ENCODE measurements at places on chromosomes 7 and 10.

DNA sequence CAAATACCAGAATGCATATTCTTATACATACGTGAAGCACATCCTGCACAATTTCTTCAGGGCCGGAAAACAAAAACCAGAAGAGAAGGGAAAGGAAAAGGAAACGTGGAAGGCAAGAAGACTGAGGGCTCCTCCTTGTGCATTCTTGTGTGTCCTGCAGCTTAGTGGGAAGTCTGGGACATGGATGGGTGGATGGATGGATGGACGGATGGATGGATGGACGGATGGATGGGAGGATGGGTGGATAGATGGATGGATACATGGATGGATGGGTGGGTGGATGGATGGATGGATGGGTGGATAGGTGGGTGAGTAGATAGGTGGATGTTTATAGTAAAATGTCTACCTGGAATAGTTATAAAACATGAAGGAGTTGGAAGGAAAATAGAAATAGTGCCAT is 30.8 kb upstream of the SLC35B4 start:
- DNase-seq: no peak

GRCh38 chr10:47344996-47345870 is 2.9 kb upstream of the RBP3 start:
- DNase-seq: no peak

- DNase-seq: no peak
These were observed 23.9 kb downstream of the SLC18A2 start for GRCh38 chr10:117264782-117265181.

- no peak for DNase-seq
These were observed 135.0 kb upstream of the PDLIM1 start for GRCh38 chr10:95425592-95426465.

GRCh38 chr10:86286236-86287109 is 80.1 kb downstream of the GRID1 start:
- DNase-seq: no peak

- no peak for DNase-seq
These were observed 302.9 kb upstream of the PODXL start for GRCh38 chr7:131859147-131859821.

- DNase-seq: no peak
These were observed 450.1 kb downstream of the KCNMA1 start for GRCh38 chr10:77187376-77187999.

DNA sequence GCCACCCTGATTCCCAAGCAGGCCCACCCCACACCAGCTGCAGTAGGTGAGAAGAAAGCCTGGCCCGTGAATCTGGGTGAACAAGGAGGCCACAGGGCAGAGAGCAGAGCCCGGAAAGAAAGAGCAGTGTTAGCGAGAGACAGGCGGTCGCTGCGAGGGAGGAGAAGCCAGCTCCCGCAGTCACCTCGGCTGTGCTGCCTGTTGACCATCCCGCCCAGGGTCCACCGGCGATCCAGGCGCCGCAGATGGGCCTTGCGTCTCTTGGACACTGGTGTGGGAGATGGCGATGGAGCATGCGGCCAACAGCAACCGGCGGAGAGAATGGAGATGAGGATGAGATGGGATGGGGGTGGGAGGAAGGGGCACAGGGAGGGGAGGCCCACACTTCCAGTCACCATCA is 128.8 kb downstream of the NEURL1 start:
- no peak for DNase-seq

DNA sequence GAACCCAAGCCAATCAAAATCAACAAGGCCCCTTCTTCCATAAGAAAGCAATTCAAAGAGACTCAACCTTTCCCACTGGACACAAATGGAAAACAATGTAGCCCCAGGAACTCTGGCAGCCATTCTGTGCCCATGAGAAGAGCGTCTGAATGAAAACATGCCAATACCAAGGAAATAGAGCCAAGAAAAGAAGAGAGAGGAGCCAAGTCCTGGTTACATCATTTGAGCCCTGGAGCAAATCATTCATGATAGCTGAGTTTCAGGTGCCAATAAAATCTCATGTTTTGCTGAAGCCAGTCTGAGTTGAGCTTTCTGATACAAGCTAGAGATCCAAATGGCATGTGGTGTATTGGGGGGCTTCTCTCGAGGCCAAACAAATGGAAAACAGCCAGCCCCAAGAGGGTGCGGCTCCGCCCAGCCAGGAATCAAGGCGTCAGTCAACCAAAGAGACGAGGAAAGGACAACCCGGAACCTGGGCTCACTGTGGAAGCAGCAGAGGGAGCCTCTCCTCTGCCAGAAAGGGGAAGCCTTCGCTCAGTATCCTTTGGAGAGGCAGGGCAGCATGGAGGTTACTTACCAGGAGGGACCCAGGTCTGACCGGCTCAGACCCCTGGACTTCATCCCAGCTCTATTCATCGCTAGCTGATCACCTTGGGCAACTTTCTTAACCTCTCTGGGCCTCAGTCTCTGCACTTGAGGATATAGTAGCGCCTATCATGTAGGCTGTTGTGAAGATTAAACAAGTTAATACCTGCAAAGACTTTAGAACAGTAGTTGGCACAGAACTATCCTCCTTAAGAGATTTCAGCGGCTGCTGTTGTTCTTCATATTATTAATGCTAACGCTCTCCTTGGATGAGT is 61.8 kb downstream of the OAT start:
- no peak for DNase-seq

- DNase-seq: no peak
These were observed 314.8 kb downstream of the POM121L12 start for GRCh38 chr7:53350241-53350640.

DNA sequence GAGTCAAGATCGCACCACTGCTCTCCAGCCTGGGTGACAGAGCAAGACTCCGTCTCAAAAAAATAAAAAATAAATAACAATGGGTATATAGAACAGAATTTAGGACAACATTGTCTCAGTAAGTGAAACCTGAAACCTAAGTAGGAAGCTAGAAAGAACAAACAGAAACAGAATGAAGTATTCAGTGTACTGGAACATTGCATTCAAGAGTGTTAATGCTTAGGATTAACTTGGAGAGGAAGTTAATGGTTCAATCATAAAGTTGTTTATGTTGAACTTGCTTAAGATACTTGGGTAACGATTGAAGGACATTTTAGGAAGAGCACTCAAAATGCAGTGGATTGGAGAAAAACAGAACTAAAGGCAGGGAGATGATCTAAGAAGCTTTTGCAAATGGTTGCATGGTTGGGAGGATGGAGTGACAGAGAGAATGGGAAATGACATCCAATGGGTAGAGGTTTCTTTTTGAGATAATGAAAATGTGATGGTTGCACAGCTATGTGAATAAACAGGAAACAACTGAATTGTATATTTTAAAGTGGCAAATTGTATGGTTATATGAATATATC is 233.7 kb downstream of the ADK start:
- DNase-seq: no peak

- DNase-seq: no peak
These were observed 620.8 kb downstream of the KCNMA1 start for GRCh38 chr10:77016855-77017254.

- DNase-seq: no peak
These were observed 77.3 kb downstream of the CALD1 start for GRCh38 chr7:134856691-134857090.

- no peak for DNase-seq
These were observed 114.2 kb downstream of the EBF3 start for GRCh38 chr10:129849853-129850252.

- no peak for DNase-seq
These were observed 114.7 kb upstream of the EGFR start for GRCh38 chr7:54904130-54904529.

GRCh38 chr7:141210862-141211261 is 137.0 kb downstream of the TMEM178B start:
- no peak for DNase-seq

- DNase-seq: no peak
These were observed 19.8 kb downstream of the LSMEM1 start for GRCh38 chr7:112500619-112501018.

DNA sequence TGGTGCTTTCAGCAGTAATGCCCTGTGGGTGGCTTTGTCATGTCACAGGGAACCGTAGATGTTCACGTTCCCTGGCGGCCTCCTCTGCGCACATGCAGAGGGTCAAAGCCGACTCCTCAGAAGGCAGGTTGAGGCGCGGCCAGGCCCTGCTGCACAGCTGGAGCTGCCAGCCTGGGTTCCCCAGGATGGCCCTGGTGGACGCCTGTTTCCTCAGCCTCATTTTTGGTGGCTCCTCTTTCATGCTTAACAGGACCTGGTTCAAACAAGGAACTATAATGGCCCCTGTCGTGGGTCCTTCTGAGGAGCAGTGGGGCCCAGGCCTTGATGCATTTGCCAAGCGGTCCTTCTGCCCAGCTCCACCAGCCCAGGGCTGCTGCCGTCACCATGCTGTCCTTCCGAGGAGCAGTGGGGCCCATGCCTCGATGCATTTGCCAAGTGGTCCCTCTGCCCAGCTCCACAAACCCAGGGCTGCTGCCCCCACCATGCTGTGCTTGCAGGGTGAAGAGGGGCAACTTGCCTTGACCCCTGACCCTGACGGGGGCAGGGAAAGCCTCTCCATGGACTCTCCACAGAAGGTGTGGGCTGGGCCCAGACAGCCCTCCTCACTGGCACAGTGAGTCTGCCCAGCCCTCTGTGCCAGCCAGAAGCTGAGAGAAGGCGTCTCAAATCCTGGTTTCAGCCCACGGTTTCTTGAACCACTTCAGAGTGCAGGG is 338.2 kb downstream of the TCERG1L start:
- DNase-seq: no peak

GRCh38 chr7:35565927-35566326 is 129.0 kb downstream of the HERPUD2 start:
- no peak for DNase-seq

DNA sequence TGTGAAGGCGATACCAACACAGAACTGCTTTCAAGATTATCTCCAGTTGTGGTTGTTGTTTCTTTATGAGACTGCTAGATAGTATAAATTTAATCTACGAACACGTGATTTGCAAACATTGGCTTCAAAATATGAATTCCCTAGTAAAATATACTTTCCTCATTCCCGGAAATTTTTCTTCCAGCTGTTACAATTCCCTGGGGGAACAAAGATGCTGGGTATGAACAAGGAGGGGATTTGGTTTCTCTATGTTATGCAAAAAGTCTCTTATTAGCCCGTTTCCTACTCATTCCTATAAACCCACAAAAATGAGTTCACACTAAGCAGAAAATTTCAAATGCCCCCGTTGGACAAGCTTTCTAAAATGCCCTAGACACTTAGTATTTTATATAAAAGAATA is 928.3 kb downstream of the CNTNAP2 start:
- DNase-seq: no peak

GRCh38 chr10:12644380-12645144 is 295.2 kb downstream of the CAMK1D start:
- DNase-seq: no peak

- DNase-seq: no peak
These were observed 332.1 kb downstream of the PTPRN2 start for GRCh38 chr7:158255558-158255957.

GRCh38 chr7:12209221-12209620 is 1.9 kb upstream of the TMEM106B start:
- no peak for DNase-seq

DNA sequence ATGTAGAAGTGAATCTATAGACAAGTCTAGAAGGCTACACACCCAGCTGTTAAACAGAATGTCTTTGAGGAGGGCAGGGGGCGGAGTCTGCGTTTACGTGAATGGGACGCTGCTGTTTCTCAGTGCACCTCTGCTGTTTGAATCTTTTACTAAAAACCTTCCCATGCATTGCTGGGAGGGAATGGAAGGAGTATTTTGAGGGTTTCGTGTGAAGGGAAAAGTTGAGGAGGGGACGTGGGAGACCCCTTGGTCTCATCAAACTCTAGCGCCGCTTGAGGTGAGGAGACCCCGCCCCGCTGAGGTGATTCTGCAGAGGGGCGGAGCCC is 492 bp upstream of the VCL start:
- no peak for DNase-seq

DNA sequence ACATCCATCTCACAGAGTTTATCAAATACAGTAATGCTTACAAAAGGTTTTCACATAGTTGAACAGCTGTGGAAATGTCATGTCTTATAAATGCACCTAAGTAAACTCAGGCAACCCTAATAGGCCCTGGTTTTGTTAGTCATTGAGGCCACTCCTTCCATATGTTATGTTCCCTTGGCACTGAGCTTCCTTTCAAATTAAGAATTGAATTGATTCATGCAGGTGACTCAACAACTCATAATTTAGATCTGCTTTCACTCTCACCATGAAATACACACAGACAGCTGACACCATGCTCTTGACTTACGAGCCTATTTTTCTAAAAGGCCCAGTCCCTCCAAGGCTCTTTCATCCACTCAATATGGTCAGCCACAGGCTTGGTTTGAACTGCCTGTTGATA is 476.9 kb downstream of the KCNMA1 start:
- DNase-seq: no peak

- no peak for DNase-seq
These were observed 37.8 kb upstream of the GARS1 start for GRCh38 chr7:30556840-30557239.

DNA sequence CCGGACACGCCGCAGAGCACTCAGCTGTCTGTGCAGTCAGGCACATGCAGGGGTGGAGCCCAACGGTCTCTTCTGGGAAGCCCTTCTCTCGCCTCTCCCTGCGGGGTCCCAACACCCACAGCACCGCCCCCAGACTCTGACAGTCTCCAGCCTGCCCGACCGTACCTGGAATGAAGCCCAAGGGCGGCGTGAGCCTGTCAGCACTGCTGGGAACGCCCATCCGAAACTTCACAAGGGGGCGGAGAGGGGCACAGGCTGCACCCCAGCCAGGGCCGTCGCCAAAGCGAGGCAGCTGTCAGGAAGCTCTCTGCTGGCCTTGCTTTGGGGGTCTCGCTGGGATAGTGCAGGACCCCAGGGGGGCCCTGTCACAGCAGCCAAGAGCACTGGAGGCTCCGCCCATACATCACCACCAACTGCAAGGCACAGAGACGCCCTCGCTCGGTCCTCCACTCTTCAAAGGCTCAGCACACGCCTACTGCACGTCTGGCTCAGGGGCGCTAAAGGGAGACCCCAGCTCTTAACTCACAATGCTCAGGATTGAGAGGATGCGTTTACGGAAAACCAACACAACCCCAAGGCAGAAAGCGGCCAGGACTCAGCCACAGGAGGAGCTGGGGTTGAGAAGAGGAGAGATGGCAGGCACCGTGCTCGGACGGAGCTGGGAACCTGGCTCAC is 30.9 kb downstream of the MAD1L1 start:
- peak; percentile 9 for DNase-seq

GRCh38 chr7:16463520-16463919 is 2.0 kb downstream of the SOSTDC1 start:
- no peak for DNase-seq

- DNase-seq: no peak
These were observed 631 bp downstream of the OTUD1 start for GRCh38 chr10:23439452-23439960.

DNA sequence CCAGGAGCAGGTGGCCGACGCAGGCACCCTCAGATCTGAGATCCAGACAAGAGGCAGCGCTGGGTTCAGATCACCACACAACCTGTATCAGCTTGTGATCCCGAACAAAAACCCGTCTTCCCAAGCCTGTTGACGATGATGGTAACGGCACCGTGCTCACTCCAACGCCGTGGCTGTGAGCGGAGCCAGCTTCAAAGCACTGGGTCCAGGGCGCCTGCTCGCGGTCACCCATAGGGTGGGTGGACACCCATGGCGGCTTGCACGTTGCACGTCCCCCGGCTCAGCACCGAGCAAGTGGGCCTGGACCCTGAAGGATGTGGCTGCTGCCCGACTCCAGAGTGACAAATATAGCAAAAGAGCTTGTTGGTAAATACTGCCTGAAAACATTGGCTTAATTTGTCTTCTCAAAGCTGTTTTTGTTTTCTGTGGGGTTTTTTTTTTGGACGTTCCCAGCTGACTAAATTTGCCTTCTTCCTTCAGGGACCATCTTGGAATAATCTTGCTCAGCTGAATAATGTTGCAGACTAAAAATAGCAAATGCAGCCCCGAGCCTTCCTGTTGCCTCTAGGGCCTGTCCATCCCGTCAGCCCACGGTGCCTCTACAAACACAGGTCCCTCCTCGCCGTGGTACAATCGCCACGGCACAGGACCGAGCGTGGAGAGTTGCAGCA is 41.0 kb downstream of the FOXK1 start:
- DNase-seq: no peak

Measured in activated B cell treated with CpG ODN at 0.5 μM for 24 hours (primary cell).